ENCODE measurements at places on chromosomes 5 and 9.
A peak's percentile ranks its signal among the peaks of the same experiment; 100 is the strongest.

DNA sequence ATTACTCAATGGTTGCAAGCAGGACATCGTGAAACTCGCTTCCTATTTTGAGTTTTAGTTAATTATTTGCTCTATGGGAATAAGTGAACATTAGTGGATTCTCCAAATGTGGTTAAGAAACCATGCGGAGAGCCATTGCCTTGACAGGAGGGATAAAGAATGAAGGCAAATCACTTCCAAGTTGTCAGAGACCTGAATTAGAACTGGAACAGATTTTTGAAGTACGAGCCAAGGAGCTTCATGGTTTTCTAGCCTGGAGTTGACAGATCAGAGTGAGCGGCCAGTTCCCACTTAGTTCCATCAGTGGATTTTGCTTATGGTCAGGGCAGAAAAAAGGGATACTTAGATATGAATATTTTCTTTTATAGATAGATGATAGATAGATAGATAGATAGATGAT lies 171.4 kb upstream of the CDH10 start:
- no peak for DNase-seq

- DNase-seq, result no peak
Observed at GRCh38 chr9:132894862-132895835, 16.5 kb downstream of the SPACA9 start.

GRCh38 chr5:1692381-1692780 lies 107.3 kb downstream of the MRPL36 start:
- no peak for DNase-seq

DNA sequence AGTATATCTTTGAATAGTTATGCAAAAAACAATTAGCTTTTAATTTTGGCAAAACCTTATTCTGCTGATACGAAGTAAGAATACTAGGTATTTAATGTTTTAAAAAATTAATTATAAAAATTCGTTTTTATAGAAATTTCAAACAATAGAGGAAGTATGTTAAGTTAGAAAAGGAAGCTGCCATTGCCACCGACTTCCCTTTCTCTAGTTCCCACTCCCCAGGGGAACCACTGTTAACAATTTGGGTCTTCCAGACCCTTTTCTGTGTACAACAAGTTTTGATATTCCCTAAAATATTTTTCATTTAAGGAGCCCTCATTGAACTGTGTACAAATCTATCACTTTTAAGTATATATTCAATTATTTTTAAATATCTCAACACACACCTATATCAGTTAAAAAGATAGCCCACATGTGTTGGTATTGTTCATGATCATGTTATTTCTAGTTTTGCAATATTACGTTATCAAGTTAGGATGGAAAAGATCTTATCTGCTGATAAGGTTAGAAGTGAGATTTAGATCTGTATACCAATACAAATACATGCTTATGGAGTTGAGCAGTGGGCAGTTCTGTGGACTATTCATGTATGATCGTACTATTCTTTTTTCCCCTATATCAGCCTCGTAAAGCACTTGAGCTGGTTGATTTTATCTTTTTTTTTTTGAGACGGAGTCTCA lies 25.9 kb downstream of the NDFIP1 start:
- no peak for DNase-seq

DNA sequence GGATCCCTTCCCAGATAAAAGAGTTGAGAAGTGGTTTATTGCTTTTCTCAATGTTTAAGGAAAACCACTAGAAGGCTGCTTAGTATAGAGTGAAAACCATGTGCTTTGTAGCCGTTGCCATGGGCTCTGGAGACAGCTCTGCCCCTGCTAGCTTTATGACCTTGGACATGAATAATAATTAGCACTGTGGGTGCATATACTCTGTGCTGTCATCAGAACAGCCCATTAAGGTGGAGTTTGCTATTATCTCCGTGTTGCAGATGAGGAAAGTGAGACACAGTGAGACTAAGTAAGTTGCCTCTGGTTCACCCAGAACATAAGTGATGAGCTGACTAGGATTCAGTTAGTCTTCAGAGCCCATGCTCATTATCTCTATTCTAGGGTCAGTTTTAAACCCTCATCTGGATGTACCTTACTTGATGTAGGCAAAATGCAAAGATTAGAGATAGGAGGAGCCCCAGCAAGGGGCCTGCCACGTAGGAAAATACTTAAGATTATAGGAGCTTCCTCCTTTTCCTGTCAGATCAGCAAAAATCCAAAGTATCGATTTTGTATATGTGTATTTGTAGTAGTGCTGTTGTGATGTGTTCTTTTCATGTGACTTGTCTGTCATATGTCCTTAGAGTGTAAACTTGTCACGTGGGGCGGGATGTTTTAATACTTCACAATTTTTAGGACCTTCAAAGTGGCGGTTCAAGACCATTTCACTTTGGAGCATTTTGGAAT lies 102.5 kb downstream of the TLE4 start:
- peak; percentile 41 for DNase-seq

DNA sequence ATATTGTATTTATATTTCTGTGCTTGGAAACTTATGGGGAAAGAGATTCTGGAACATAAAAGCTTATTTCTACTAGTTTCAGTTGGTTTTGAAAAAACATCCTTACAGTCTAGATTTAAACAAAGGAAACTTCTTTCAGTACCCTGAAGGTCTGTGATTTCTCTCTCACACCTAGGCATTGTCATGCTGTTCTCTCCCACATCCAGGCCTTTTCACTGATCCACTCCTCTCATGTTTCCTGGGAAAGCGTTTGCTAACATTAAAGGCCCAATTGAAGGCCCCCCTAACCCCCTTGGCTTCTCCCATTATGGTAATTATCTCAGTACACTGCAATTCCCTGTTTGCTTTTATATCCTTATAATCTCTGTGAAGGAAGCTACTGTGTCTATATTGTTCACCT lies 856 bp upstream of the PCDHGA3 start:
- DNase-seq, result peak; percentile 4

DNA sequence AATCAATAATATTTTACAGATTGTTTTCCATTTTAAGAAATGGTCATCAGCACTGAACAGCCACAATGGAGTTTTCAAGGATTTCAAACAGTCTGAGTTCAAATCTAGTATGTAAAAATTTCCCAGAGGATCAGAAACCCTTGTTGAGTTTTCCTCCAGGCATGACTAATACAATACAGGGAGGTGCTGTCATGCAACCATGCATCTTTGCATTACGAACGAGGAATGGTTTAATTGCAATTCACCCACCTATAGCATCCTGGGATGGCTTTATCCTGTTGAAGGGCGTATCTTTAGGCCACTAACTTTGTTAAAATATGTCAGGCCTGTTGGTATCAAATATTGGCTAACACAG lies 196.4 kb downstream of the EFNA5 start:
- no peak for DNase-seq

- DNase-seq, result no peak
Observed at GRCh38 chr9:114307899-114308267, 15.0 kb upstream of the ORM1 start.

- no peak for DNase-seq
Observed at GRCh38 chr5:160359242-160359641, 11.2 kb downstream of the C1QTNF2 start.

DNA sequence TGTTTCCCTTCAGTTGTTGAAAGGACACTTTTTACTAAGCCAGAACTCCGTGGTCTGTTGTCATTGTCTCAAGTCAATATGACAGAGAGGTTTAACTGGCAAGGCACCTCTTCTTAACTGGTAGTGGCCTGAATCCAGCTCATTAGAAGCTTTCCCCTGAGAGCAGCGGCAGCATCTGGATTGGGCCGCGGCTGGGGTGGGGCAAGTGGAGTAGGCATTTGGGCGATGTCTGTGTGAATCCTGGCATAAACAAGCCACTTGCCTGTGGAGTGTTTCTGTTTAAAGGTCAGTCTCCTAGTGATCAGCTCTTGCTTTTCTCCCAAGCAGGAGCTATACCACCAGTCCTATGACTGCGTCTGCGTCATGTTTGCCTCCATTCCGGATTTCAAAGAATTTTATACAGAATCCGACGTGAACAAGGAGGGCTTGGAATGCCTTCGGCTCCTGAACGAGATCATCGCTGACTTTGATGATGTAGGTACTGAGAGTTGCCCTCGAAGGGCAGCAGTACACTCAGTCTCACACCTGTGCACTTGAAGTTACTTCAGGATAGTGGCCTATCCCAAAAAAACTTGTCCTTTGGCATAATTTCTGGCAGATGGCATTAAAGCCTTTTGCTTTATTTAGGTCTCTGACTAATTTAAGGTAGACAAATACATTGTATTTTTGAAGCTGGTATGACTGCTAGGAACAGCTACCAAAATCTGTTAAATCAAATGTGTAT lies 48.9 kb downstream of the CFAP90 start:
- DNase-seq, result no peak

- DNase-seq, result peak; percentile 79
Observed at GRCh38 chr5:62779010-62779422, 200.4 kb downstream of the LRRC70 start.
